ENCODE measurements at places on chromosomes 11 and 22. TPM values are rescaled to one million over a fixed set of nuclear protein-coding genes. Genes with fewer than 3 reads are reported as not detected.

Gene MMP27
- polyA plus RNA-seq: not detected

Gene UBE2L6
- polyA plus RNA-seq: 19.3 TPM

Gene OR52E4
- polyA plus RNA-seq: not detected

Gene GNAZ
- 2.1 TPM for polyA plus RNA-seq

Gene OR51B4
- not detected for polyA plus RNA-seq

Gene TUBA8
- 44.9 TPM for polyA plus RNA-seq

Gene TNNT3
- 45.7 TPM for polyA plus RNA-seq

Gene NCAM1
- polyA plus RNA-seq: 76.8 TPM

Gene GAB4
- not detected for polyA plus RNA-seq

GRCh38 chr11:68016161-68016903 lies 6.2 kb downstream of the ALDH3B1 start:
- no peak for DNase-seq

DNA sequence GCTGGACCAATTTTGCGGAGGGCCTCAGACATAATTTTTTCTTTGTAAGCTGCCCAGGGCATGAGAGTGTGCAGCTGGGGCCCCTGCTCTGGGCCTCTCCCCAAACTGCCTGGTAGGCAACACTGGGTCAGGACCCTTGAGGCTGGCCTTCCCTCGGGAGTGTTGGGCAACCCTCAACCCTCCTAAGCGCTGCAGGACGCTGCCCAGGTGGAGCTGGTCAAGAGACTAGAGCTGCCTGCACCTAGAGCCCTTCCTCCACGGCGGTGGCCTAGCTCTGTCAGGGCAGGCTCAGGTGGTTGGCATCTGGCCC lies 505 bp upstream of the TMEM132A start:
- no peak for DNase-seq

- DNase-seq: no peak
Measured at GRCh38 chr11:89016214-89016613, 49.6 kb downstream of the GRM5 start.

- no peak for DNase-seq
Measured at GRCh38 chr11:69908511-69909220, 89.5 kb upstream of the FGF3 start.

DNA sequence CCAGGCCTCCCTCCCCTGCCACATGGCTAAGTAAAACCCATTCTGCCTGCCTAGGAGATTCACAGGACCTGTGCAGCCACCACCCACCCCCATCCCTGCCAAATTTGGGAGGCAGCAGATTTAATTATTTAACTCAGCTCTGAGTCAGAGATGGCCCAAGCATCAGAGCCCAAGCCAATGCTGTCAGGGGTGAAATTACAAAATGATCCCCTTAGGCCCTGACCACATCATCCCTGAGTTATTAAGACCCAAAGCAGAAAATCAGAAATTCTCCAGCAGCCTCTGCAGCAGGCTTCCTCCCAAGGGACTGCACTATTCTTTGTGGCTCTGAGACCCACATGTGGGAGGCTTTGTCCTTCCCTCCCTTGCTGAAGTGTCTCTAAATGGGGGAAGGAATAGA lies 52.8 kb upstream of the RRAS2 start:
- no peak for DNase-seq

DNA sequence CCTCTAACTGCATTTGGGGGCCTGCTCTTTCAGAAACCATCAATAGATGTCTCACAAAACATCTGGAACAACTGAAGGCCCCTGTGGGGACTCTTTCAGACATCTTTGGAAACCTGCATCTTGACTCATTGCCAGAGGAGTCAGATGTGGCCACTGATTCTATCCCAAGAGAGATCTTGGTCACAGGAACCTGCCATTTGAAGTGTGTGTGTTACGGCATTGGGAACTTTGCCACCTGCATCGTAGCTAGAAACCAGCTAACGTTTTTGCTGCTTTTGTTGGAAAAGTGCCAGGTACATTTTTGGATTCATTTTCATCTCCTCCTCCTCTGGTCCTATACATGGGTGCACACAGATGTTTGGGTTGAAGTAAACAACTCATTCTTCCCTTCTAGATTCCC lies 4.3 kb downstream of the SRRD start:
- DNase-seq: no peak

DNA sequence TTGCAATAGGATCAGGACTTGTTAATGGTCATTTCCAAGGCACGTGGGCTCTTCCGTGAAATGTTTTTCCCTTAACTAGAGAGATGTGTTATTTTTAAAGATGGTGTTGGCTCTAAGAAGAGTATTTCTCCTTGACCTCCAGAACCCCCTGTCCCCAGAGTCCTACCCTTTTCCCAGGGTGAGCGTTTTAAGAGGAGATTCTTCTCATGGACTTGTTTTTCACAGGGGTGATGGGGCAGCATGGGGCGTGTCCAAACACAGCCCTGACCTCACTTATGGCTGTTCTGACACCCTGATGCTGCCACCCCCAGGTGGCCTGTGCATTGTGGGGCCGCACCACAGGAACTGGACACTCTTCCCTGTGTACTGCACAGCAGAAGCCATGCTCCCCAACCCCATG lies 335.7 kb downstream of the TBC1D22A start:
- DNase-seq: no peak

DNA sequence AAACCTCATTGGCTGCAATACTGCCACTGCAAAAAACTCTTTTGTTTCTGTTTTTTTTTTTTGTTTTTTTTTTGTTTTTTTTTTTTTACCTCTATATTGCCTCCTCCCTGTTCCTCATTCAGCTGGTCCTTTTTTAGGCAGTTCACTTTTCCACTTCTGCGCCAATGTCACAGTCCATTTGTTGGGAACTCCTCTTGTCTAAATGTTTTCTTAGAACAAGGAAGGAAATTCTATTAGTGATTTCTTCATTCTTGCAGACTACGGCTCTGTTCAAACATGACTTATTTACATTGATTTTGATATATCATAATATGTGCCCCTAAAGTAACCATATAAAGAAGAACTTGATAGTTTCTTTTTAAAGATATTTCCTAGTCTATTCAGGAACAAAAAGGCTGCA lies 2.9 kb downstream of the FAM118B start:
- DNase-seq: no peak

DNA sequence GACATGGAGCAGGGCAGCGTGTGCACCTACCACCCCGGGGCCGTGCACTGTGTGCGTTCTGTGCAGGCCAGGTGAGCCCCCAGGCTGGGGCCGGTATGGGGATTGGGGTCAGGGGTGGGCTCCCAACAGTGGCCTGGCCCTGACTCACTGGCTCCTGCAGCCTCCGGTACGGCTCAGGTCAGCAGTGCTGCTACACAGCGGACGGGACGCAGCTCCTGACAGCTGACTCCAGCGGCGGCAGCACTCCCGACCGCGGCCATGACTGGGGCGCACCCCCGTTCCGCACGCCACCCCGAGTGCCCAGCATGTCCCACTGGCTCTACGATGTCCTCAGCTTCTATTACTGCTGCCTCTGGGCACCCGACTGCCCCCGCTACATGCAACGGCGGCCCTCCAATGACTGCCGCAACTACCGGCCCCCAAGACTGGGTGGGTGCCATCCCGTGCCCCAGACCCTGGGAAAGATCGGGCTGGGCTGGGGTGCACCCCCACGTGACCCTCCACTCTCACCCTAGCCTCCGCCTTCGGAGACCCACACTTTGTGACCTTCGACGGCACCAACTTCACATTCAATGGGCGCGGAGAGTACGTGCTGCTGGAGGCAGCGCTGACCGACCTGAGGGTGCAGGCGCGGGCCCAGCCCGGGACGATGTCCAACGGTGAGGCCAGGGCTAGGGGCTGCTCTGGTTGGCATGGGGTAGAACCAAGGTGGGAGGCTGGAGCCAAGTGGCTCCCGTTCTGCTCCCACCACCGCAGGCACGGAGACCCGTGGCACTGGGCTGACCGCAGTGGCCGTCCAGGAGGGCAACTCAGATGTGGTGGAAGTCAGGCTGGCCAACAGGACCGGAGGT lies 4.4 kb downstream of the SUSD2 start:
- no peak for DNase-seq

DNA sequence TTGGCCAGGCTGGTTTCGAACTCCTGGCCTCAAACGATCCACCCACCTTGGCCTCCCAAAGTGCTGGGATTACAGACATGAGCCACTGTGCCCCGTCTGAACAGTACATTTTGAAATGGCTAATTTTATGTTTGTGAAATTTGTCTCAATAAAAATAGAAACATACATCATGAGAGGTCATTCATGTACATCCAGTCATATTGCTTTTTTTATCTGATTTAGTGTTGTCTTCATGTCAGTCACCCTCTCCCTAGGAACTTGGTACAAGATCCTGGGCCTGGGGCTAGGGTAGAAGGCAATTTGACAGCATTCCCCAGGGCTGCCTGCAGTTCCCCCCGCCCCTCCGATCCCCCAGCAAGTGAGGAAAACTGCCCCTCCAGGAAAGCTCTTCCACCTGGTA lies 46.6 kb upstream of the RBFOX2 start:
- DNase-seq: no peak

DNA sequence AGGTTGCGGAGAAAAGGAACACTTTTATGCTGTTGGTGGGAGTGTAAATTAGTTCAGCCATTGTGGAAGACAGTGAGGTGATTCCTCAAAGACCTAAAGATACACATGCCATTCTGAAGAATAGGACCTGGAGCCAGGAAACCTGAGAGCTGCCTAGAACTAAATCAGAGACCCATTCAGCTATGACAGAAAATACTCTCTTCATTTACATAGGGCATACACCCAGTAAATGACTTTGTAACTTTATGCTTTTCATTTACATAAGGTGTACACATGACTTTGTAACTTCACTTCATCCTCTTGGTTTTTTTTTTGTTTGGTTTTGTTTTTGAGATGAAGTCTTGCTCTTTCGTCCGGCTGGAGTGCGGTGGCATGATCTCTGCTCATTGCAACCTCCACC lies 25.1 kb upstream of the APLNR start:
- DNase-seq: no peak
